CD4-positive, alpha-beta T cell treated with Interleukin-4 for 4 hours (primary cell): ENCODE measurements at places on chromosomes 2 and 18.
A peak's percentile ranks its signal among the peaks of the same experiment; 100 is the strongest.

GRCh38 chr2:237857791-237858190 lies 1.6 kb upstream of the RAMP1 start:
- DNase-seq, result no peak

DNA sequence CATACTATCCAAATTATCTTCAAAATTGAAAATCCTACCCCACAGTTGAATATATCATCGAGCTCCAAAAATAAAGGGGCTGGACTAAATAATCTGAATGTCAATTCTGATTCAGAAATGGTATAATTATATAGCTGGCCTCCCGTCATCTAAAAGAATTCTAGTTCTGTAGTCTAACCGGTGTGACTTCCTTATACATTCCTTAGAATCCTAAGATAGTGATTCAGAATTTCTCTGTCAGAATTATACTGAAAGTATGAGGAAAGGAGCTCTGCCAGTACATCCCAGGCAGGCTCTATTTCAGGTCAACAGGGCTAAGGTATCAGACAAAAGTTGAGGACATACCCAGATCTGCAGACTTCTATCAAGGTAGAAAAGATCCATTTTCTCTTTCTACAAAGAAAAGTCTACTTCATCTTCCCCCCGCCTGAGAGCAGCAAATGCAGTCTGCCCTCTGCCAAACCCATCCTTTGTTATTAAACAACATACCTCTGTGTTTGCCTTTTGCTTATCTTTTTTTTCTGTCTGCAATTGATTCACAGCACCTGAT lies 128.5 kb downstream of the METTL4 start:
- no peak for DNase-seq

DNA sequence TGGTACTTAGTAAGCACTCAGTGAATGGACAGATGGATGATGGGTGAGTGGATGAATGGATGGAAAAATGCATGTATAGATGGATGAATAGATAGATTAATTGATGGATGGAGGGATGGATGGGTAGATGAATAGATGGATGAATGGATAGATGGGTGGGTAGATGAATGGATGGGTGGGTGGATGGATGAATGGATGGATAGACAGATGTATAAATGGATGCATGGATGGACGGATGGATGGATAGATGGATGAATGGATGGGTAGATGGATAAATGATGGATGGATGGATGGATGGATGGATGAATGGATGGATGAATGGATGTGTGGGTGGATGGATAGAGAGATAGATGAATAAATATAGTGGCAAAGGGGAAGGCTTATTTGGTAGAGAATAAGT lies 83.6 kb downstream of the ACOXL start:
- no peak for DNase-seq

DNA sequence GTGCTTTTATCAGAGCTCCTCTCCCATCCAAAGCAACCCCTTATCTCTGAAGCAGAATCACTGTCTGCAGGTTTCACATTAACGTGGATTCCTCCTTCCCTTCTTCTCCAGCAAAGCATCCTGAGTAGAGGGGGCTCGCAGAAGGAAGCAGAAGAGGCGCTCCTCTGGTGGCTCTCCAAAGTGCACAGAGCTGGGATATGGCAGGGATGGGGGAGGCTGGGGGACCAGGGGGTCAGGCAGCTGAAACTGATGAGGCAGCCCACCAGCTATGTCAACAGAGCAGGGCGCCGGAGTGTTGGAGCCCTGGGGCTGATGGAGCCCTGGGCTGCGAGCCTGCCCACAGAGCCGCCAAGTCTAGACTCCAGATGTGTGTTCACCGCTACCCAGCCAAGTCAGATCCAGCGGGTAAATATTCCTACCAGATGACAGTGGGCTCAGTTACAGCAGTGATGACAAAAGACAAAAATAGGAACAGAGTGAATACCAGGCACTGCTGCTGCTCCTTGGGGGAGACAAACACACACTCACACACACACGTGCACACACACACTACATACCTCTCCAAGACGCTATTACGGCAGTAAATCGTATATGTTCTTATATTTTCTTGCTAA lies 678.3 kb upstream of the ID2 start:
- DNase-seq, result no peak

DNA sequence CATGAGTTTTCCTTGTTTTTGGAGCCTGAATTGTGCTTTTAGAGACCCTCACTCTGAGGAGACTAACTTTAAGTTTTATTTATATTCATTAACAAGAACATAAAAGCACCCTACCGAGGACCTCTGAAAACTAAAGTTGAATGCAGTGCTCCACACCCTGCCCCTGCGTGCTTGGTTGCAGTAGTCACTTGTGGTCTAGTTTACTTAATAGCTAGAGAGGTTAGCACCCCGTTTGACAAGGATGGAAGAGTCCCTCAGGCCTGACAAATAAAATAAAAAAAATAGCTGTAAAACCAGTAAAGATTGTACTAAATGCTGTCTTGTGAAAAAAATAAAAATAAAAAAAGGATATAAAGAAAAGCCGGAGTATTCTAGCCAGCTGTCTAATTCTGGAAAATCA lies 395.2 kb downstream of the MTX2 start:
- no peak for DNase-seq

- DNase-seq, result no peak
Observed at GRCh38 chr2:38079116-38080052, 3.4 kb upstream of the CYP1B1 start.

DNA sequence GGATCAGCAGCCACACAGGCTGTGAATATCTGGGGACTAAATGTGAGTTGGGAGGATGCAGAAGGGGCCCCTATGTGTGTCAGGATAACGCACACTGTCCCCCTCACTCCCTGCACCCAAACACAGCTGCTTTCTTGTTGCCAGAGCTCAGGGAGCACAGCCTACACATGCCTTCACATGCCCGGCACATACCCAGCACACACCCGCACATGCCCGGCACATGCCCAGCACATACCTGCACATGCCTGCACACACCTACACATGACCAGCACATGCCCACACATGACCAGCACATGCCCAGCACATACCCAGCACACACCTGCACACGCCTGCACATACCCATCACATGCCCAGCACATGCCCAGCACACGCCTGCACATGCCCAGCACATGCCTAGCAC lies 75.6 kb downstream of the TPO start:
- no peak for DNase-seq

DNA sequence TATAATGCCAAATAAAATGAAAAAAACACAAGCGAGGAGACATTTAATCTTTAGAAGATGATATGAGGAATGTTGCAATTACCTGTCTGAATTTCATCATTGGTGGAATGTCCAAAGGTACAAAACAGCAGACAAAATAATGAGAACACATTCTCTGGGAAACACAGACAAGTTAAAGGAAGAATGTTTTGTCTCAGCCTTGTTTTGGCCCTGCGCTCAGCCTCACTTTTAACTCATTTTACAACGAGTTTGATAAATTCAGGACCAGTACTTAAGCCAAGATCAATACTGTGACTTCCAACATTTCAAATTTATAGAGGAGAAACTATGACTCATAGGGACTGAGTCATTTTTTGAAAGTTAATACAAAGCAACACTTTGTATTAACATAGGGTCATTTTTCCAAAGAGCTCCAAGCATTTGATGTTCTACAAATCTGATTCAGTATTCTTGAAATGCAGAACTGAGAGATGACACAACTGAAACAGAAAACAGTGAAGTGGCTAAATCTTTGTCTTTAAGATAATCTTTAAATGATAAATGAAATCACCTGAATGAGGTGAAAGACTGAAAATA lies 833.2 kb upstream of the CHAC2 start:
- no peak for DNase-seq

DNA sequence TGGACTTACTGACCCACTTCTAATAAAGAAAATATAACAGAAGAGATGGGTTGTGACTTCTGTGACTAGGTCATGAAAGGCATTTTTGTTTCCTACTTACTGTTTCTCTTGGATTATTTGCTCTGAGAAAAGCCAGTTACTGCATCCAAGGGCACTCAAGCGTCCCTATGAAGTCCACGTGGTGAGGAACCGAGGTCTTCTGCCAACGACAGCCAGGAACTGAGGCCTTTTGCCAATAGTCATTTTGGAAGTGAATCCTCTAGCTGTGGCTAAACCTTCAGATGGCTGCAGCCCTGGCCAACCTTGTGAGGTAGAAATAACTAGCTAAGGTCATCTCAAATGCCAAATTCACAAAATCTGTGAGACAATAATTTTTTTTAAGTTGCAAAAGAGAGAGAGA lies 449.8 kb upstream of the RGPD4 start:
- DNase-seq, result no peak

DNA sequence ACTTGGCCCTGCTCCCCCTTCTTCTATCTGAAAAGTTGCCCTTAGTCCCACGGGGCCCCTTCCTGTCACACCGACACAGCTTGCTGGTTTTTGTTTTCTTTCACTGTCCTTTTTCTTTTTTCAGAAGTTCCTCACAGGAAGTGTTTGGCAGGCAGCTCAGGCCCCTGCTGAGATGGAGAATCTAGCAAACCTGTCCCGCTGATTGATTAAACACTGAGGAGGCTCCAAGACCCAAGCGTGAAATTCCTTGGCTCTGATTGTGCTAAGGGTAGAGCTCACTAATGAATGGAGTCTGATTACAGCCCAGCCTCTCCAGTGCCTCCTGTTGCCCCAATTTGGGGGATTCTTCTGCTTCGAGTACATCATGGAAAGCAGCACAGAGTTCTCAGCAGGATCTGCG lies 365.9 kb upstream of the MEX3C start:
- DNase-seq, result no peak

DNA sequence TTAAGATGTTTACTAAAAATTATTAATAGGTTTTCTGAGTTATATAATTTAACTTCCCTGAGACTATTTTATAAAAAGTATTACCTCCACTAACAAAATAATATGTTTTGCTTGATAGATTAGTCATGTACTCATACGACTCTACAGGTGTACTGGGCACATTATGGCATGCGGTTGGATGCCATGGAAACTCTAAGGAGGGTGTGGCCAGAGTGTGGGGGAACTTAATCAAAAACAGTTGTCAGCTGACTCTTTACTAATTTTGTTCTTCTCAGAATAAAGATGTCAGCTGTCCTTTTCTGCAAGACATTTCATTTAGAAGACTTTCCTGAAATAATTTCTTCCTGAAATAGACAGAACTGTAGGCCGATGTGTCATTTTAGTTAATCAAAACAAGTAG lies 228.3 kb upstream of the SIX3 start:
- DNase-seq, result peak; percentile 10

DNA sequence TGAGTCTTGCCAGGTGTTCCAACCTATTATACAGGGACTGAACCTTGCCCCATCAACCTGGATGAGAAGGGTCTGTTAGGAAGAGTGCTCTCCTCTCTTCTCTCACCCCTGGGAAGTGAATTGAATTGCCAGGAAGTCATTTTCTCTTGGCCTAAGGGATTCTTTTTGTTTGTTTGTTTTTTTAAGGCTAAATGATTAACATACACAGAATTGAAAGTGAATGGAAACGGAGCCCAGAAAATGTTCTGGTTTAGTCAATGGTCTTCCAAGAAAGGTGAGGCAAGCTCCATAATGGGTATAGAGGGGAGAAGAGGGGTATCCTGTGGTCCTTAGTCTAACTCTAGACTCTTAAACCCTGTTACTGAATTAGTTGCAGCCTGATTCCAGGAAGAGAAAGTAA lies 189.1 kb downstream of the FSHR start:
- DNase-seq, result no peak

DNA sequence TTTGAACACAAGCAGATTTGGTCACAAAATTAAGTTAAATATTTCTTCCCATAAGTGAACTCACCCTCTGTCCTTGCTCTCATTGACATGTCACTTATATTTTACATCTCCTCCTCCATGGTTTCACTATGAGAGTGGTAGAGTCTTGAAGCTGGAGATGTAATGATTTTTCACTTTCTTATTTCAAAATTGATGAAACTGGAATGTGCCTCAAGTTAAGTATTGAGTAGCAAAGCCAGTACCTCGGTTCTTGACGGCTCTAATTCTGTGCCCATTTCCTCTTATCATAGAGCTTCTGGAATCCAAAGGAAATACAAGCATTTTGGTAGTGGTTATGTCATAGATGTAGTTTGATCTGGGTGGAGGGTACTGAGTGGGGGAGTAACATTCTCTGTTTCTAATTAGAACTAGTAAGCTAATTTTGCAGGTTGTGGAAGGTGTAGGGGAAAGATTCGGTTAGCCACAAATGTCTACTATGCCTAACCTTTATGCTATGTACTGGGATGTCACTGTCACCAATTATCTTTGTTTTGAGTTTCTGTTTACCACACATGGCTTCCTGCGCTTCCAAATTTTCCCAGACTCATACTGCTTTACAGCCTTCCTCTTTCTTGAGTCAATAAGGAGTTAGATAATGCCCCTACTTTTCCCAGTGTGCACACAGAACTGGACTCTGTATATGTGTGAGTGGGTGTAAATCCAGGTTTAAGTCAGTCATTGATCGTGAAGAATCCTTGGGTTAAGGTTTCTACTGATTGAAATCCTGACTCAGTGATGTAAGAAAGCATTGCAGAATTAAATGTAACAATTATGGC lies 96.8 kb downstream of the DIS3L2 start:
- DNase-seq, result no peak

GRCh38 chr2:181070119-181070835 lies 89.9 kb downstream of the UBE2E3 start:
- DNase-seq, result no peak
